Stimulated activated CD4-positive, alpha-beta T cell treated with anti-CD3 and anti-CD28 coated beads, Interleukin-2, amount 100 ng/mL, for 24 hours (primary cell): ENCODE measurements at places on chromosomes 2 and 18.

DNA sequence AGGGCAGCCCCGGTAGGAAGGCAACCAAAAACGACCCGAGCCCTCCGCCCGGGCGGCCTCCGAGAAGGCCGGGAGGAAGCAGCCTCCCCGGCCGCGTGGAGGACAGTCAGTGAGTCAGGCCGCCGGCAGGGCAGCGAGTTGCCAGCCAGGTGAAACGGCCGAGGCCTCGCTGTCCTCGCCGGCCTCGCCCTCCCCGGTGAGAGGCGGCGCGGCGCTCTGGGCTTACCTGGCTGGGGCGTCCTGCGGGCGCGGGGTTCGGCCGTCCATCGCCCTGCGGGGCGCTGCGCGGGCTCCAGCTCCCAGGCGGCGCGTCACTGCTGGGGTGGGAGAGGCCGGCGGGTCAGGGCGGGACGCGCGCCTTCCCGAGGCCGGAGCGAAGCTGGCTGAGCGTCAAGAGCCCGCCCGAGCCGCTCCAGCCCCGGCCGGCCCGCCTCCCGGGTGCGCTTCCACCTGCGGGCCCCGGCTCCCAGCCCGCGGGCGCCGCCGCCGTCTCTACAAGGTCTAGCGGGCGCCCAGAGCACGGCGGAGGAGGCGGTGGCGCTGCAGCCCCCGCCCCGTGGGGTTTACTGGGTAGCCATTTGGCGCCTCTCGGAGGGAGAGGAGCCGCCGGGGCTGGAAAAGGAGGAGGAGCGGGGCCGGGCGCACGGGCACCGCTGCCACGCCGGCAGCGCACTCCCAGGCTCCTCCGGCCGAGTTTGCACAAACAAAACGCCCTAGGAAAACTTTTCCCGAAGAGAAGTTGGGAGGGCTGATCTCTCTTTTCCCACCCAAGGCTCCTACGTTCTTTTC is 499 bp downstream of the COBLL1 start:
- peak; percentile 53 for DNase-seq

DNA sequence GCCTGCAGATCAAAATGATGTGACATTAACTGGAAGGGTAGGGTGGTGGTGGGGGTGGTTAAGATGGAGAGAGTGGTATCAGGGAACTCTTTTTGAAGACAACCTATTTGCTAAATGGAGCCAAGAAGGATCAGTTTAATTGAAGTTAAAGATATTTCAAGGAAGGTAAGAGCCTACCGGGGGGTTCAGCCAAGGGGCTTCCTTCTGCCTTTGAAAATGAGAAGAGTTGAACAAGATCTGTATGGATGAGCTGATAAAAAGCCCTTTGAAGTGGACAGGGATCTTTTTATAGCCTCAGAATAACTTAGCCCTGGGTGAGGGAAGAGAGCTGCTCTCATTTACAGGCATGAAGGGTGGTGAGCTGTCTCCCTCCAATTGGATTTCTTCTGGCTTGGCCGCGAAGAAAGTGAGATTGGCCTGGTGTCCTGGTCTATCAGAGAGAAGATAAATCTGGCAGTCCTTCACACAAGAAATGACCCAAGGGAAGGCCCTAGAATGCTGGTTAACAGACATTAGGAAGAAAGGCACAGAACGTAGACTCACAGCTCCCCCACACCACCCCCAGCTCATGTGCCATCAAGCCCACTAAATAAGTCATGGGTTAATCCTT is 439.8 kb downstream of the TNS1 start:
- DNase-seq = no peak

GRCh38 chr2:234703258-234703657 is 206.4 kb upstream of the ARL4C start:
- DNase-seq = no peak

- DNase-seq = no peak
Measured at GRCh38 chr2:187658952-187659525, 104.8 kb upstream of the TFPI start.

DNA sequence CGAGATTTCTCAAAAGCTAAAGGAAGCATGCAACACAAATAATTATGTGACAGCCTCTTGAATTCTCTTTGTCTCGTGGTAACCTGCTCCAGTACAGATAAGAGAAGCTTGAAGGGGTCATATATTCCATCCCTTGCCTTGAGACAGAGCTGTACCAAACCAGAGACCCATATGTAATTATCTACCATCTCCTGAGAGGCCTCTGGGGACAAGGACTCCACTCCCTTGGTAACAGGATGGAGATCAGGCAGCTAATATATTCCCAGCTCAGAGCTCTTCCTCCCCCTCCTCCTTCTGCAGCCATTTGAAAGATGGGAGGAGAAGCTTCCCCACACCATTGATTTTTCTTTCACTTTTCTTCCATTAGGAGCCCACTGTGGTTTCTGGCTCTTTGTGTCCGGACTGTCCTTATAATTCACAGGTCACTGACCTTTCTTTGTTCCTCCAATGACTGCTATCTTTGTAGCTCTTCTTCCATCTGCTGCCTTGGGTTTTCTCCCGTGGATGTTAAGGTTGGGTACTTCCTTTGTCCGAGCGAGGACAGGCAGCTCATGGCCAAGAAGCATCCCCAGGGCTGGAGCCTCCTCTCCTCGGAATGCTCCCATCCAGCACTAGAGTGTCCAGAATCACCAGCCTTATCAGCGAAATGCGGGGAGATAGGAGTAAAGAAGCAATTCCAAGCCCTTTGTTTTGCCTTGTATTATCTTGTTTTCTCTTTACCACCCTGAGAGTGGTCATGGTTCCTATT is 72.6 kb upstream of the STPG4 start:
- no peak for DNase-seq

DNA sequence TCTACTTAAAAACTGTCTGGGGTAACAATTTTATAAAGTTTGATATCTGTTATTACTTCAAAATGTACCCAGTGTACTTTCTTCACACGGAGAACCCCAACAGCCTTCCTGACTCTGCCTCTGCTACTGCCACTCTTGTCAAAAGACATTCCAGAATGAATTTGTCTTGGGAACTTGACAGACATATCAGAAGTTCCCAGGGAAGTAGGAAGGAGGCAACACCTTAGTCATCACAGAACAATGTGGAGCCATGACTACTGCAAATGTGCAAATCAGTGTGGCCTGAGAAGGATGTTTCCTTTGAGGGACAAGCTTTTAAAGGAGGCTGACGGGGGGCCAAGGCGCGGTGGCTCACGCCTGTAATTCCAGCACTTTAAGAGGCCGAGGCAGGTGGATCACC is 133.8 kb upstream of the RNF152 start:
- DNase-seq = no peak

GRCh38 chr2:240364961-240365775 is 70.3 kb upstream of the GPC1 start:
- no peak for DNase-seq

- no peak for DNase-seq
Measured at GRCh38 chr18:34691614-34692013, 18.5 kb upstream of the DTNA start.

- DNase-seq = no peak
Measured at GRCh38 chr2:117086943-117087250, 727.6 kb upstream of the DDX18 start.

DNA sequence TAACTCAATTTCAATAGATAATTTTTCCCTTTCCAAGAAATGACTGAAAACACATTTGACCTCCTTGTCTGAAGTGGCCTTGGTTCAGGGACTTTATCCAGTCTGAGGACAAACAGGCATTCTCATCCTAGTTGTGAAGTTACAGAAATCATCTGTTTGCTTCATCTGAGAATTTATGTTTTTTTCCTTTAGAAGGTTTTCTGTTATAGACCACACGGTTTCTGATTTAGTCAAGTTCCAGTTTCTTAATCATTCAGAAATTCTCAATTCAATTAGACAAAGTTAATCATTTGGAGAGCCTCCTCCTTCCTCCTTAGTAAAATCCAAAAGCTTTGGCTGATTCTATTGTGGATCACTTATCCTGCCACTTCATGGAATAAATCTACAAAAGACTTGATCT is 60.9 kb downstream of the ICOS start:
- DNase-seq = no peak

DNA sequence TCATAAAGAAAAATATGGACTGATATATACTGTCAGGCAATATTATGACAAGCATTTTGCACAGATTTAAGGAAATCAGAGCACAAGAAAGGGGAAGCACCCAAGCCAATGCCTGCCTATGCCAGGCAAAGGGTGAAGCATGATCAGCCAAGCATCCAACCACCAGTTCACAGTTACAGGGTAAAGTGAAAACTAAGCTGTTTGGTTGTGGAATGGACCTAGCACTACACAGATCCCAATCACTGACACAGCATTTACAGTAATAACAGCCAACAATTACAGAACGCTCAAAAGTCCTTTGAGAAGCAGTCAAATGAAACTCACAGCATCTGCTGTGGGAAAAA is 90.3 kb downstream of the SP3 start:
- DNase-seq = no peak

DNA sequence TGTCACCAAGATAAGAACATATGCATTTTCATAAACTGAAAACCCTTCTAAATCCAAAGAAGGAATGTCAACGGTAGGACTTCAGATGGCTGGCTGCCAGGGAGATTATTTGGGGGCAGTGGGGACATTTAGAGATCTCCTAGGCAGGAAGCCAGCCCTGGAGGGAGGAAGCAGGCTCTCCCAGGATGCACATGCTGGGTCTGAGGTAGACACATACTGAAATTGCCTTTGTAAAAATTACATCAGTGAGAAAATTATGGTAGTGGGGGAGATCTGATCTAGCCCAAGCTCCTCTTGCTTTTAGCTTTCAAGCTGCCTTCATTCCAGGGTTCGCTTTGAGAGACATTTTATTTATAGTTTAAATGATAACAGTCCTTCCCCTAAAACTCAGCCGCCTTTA is 24.1 kb downstream of the MPP4 start:
- no peak for DNase-seq

GRCh38 chr2:96895032-96895745 is 25.3 kb upstream of the SEMA4C start:
- no peak for DNase-seq

DNA sequence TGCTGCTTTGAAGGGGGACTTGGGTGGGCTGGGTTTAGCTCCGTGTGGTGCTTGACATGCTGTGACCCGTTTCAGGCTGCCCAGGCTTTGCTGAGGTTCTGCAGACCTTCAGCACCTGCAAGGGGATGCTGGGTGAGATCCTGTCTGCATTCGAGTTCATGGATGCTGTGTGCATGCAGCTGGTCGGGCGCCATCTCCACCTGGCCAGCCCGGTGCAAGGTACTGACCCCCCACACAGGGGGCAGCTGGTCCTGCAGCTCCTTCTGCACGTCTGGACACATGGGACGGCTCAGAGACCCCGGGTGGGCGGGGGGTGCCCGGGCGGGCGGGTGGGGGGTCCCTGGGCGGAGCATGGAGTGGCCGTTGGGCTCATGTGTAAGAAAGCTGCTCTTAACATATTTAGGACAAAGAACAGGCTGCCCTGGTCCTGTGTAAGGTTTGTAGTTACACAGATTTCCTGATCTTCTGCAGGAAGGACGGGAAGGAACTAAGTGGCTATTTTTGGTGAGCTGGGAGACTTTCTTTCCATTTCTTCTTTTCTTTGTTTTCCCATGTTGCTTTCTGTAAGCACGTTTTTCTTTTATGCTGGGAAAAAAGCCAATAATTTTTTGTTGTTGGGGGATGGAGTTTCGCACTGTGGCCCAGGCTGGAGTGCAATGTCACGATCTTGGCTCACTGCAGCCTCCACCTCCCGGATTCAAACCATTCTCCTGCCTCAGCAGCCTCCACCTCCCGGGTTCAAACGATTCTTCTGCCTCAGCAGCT is 15.8 kb downstream of the D2HGDH start:
- DNase-seq = no peak

GRCh38 chr2:20484810-20485611 is 38.1 kb downstream of the RHOB start:
- DNase-seq = no peak

- DNase-seq = no peak
Measured at GRCh38 chr2:239118675-239119211, 270.9 kb downstream of the TWIST2 start.

DNA sequence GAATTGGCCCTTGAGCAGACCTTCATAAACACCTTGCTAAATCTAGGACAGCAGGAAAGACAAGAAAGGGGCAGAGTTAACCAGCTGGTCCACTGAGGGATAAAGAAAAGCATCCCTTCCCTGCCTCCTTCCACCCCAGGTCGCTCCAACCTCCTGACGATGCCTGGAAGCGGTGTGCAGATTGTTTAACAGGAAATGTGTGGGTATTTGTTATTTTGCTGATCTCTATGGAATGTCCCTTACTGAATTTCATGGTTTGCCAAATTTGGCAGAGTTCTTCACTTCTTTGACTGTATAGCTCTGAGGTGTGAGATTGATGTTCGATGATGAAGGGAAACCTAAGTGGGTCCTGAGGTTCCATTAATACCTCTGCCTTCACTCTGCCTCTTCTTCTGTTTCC is 72.9 kb downstream of the MAP3K20 start:
- no peak for DNase-seq

DNA sequence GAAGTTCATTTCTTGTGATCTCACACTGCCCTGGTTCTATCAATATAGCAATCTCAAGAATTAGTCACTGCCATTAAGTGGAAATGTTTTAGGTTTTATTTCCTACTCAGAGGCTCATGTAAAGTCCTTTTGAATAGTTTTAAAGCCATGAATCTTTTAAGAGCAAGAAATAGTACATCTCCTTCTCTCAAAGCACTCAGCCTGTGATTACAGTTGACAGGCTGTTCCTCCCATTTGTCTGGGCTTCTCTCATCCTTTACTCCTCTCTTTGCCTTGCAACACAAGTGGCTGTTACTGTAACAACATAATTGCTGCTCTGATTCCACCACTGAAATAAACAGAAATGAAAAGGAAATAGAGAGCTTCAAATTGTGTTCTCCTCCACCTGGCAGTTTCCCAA is 18.4 kb downstream of the GRP start:
- no peak for DNase-seq

DNA sequence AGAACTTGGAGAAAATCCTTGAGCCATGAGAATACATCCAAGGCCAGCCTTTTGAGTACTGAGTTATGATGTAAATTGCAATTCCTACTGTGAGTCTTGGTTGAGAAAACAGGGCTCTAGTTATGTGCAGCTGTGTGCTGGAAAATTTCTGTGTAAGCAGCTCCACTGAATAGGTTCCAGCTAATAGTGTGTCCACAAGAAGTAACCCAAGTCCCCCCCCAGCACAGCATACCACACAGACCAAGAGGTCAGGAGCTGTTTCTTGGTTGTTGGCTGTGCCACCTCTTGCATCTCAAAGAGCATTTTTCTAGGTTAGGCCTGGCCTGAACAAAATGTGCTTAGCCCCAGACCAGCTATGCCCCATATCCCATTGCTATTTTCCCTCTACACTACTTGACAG is 36.8 kb upstream of the APCDD1 start:
- DNase-seq = no peak

DNA sequence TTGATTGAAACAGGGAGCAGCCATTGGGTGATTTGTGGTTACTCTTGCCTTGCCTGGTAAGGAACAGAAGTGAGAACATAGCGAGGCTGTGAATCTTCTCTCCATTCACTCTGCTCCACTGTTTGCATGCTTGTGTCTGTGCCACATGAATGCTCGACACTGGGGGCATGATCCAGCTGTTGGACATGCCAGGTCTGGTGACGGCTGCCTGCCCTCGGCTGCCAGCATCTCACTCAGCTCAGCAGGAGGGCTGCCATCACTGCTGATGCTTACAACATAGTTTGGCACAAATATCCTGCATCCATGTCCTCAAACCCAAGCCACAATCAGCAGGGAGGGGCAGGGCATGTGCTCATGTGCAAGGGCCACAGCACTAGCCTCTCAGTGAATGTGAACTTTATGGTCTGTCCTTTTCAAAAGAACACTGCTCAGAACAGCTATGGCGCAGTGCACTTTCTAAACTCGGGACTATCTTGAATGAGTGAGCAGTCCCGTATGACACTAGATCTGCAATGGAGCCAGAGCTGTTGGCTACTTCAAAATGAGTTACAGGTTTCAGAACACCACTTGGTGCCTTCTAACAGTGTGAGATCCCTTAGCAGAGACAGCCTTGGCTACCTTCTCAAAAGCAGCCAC is 126.3 kb downstream of the NRP2 start:
- DNase-seq = no peak
